ENCODE measurements at places on chromosomes 7 and 10.

DNA sequence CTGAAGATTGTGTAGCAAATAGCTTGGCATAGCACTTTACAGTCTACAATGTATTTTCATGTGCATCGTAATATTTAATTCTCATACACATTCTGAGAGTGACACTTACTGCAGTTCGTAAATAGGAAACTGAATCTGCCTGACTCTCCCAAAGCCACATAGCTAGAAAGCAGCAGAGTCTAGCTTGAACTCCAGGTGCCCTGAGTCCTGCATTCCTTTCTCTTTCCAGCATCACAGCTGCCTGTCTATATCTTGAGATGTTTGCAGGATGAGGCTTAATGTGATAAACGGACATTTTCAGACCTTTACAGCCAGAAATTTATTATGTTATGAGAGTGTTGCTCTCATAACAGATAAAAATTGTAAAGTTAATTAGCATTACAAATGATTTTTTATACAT, 132.9 kb upstream of the PLXDC2 start:
- DNase-seq: no peak

DNA sequence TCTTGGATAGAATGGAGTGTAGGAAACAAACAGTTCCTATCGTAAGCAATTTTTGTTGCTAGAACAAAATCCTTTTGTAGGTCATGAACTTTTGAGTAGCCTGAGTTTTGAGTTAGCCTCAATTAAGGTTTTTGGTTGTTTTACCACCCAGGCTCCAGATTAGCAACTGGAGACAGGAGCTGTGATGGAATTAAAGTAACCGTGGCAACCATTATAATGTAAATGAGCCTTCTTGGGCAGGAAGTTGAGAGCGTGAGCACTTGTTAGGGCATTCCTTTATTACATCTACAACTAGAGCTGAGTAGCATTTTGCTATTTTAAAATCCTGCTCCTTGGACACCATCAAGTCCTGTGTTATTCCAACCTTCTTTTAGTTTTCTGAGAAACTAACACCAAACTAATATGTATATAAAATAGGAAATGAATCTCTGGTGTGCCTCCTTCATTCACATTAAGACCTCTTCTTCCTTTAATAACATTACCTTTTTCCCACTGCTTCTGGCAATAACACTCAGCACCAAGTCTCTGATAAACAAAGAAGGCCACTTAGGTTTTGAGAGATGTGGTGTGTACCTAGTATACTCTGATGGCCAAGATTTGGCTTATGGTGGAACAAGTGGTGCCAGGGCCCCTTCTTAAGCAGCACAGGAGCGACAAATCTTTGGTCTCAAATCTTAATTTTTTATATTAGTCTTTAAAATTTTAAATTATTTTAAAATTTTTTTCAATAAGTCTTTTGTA, 34.0 kb downstream of the AHCYL2 start:
- DNase-seq: no peak

DNA sequence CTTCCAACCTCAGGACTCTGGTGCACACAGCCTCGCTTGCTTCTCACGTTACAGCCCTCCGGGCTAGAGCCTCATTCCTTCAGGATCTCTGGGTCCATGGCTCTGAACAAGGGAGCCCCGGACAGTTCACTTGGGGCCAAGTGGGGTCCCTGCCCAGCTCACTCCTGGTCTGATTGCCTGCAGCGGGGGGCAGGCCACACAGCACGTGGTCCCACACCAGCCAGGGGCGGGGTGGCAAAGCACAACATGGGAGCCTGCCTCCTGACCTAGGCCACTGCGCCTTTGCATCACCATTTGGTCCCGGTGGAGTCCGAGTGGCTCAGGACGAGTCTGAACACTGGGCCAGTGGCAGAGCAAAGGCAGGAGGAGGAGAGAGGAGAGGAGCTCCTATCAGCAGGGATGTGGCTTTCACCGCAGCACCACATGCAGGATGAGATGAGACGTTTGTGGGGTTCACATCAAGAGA, 13.4 kb upstream of the CRYGN start:
- no peak for DNase-seq

- no peak for DNase-seq
Observed at GRCh38 chr7:47583739-47584535, 2.0 kb upstream of the TNS3 start.

DNA sequence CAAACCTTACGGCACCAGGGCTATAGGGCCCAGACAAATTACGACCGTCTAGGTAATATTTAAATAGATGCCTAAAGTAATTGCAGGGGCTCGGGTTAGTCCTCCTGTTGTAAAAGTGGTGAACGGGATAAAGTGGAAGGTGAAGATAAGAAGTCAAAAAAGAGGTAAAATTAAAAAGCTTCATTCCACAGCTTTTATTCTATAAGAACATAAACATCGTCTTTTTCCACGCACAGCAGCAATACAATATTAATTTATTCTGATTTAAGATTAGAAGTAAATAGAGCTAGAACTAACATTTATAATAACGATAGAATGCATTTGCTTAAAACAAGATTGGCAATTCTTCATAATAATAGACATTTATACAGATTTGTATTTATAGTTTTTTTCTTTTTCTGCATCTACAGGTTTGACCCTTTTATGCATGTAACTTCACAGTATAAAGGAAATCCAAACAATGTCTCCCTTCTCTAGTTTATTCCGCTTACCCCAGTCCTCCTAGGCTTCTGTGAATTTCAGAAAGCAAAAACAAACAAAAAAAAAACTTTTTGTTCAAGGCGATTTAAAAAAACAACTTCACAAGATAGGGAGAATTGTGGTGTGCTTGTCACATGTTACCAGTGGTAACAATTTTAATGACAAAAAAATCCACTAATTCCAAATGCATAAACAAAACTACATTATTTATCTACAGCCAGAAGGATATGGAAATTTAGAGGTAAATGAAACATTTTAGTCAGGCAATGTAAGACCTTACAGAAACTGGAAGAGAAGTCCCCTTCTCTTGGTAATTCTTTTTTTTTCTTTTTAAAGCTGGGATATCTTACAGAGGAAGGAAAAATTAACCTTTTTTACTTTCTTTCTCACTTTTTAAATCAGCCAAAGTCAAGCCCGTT, 3.4 kb downstream of the HOXA10 start:
- DNase-seq: no peak
